ENCODE measurements at places on chromosomes 13 and 19. TPM values are rescaled to one million over a fixed set of nuclear protein-coding genes. Genes with fewer than 3 reads are reported as not detected.
A peak's percentile ranks its signal among the peaks of the same experiment; 100 is the strongest.

GRCh38 chr13:106326751-106327150 lies 208.7 kb downstream of the EFNB2 start:
- H3K27me3 ChIP-seq: no peaks in the 10 kb centered on the region
- no peak overlapping the region for H3K4me3 ChIP-seq
- no peak for DNase-seq
- H3K36me3 ChIP-seq: no peaks in the 10 kb centered on the region

GRCh38 chr19:27821418-27822018 lies 1391.4 kb downstream of the UQCRFS1 start:
- no peaks in the 10 kb centered on the region for H3K36me3 ChIP-seq
- H3K27me3 ChIP-seq: no peaks in the 10 kb centered on the region
- H3K4me1 ChIP-seq: no peaks in the 10 kb centered on the region
- H3K4me3 ChIP-seq: no peak overlapping the region

GRCh38 chr19:33350538-33351309 lies 22.8 kb upstream of the CEBPG start:
- H3K36me3 ChIP-seq: no peaks in the 10 kb centered on the region
- H3K27ac ChIP-seq: no peak overlapping the region
- H3K4me3 ChIP-seq: no peak overlapping the region
- DNase-seq: no peak
- no peaks in the 10 kb centered on the region for H3K4me1 ChIP-seq

- no peaks in the 10 kb centered on the region for H3K36me3 ChIP-seq
- peak within 1 kb of the TSS; percentile 67 for H3K4me3 ChIP-seq
- no peaks in the 10 kb centered on the region for H3K27me3 ChIP-seq
- no peaks in the 10 kb centered on the region for H3K4me1 ChIP-seq
These were observed at the start of gene FBXO17 for GRCh38 chr19:38975214-38975860. TSS of gene FBXO17 (minus strand) at chr19:38975742. CDS start at chr19:38950319, 25,423 bp downstream.

The SMIM17 gene
- polyA plus RNA-seq: not detected

DNA sequence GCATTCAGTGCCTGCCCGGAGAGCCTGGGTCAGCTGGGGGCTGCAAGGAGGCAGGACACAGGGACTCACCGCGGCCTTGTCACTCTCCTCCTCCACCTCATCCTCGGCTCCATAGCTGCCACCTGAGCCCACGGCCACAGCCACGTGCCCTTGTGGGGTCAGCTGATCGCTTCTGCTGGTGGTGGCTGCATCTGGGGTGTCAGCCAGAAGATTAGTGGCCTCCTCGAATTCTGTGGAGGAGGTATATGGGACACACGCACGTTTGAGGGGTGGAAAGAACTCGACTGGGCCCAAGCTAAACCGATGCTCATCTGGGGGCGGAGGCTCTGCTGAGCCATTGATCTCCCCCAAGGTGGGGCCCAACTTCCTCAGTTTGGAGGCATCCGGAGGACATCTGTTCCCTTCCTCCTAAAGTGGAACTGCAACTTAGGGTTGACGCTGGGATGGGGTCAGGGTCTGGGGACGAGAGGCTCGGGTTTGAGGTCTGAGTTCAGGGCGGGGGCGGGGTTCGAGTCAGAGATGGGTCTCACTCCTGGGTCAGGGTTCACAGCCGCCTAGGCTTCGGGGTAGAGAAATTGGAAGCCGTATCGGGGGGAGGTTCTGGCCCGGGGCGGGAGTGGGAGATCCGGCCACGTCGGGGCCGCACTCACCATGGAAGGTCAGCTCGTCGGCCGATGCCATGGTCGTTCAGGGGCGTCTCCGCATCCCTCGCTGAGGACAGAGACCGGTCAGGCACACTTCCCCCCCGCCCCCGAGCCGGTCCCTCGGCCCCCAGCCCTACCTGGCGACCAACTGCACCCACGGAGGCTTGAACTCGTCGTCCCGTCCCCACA lies 493 bp downstream of the YIPF2 start:
- no peaks in the 10 kb centered on the region for H3K4me1 ChIP-seq
- H3K27me3 ChIP-seq: no peaks in the 10 kb centered on the region
- no peak overlapping the region for H3K27ac ChIP-seq
- DNase-seq: no peak
- H3K4me3 ChIP-seq: peak overlapping the region; percentile 95
- peaks cover 15% of the 10 kb centered on the region for H3K36me3 ChIP-seq

- no peak for DNase-seq
- no peaks in the 10 kb centered on the region for H3K36me3 ChIP-seq
- H3K4me3 ChIP-seq: no peak overlapping the region
- H3K27me3 ChIP-seq: no peaks in the 10 kb centered on the region
- H3K27ac ChIP-seq: no peak overlapping the region
- peaks cover 3% of the 10 kb centered on the region for H3K4me1 ChIP-seq
These were observed 402.4 kb downstream of the KCNRG start for GRCh38 chr13:50417597-50417996.

DNA sequence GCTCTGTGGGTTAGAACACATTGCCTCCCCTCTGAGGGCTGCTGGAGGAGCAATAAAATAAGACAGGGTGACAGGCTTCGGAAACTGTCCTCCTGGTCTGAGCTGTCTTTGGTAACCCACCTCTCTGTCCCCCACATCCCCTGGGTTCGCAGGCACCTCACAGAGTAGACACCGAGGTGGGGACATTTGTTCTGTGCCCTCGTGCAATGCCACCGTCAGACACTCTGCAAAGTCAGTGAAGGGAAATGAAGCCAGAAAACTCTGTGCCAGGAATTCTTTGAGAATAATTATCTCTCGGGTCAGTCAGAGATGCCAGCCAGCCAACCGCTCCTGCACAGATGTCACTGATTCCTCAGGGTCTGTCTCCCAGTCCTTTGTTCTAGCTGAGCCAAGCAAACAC lies 493.6 kb downstream of the FOXO1 start:
- no peak overlapping the region for H3K4me3 ChIP-seq
- no peak for DNase-seq
- H3K4me1 ChIP-seq: peaks cover 1% of the 10 kb centered on the region

The SYCN gene
- not detected for polyA plus RNA-seq

DNA sequence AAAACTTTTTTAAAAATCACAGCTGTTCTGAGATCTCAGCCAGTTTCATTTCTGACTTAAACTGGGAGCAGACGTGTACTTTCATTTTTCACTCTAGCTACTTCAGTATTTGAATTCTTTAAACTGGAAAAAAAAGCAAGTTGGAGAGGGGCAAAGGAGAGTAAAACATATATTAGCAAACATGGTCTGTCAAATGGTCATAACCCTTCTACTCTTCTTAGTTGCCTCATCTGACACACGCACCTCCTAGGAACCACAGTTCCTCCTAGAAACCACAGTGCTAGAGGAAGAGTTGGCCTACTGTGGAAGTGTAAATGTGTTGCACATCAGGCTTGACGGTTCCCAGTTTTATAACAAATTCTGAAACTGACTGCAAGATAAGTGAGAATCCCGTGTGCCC lies 47.2 kb downstream of the TM9SF2 start:
- H3K36me3 ChIP-seq: peaks cover 72% of the 10 kb centered on the region
- H3K4me1 ChIP-seq: no peaks in the 10 kb centered on the region
- no peak for DNase-seq
- H3K27ac ChIP-seq: no peak overlapping the region
- H3K27me3 ChIP-seq: no peaks in the 10 kb centered on the region
- no peak overlapping the region for H3K4me3 ChIP-seq

The TRAPPC6A gene
- 144 TPM for polyA plus RNA-seq

The ZSCAN1 gene
- 4.3 TPM for polyA plus RNA-seq

- DNase-seq: no peak
- no peak overlapping the region for H3K27ac ChIP-seq
- H3K4me1 ChIP-seq: peaks cover 2% of the 10 kb centered on the region
- H3K27me3 ChIP-seq: no peaks in the 10 kb centered on the region
These were observed 5.5 kb upstream of the NDUFS7 start for GRCh38 chr19:1377965-1378785.

GRCh38 chr13:113621046-113621445 lies 36.5 kb downstream of the TFDP1 start:
- H3K27me3 ChIP-seq: no peaks in the 10 kb centered on the region
- peaks cover 10% of the 10 kb centered on the region for H3K4me1 ChIP-seq
- peaks cover 21% of the 10 kb centered on the region for H3K36me3 ChIP-seq
- no peak for DNase-seq
- no peak overlapping the region for H3K4me3 ChIP-seq

The GRIN2D gene
- polyA plus RNA-seq: 2.2 TPM

The GARIN5A gene
- polyA plus RNA-seq: 31.5 TPM

- H3K36me3 ChIP-seq: no peaks in the 10 kb centered on the region
- no peaks in the 10 kb centered on the region for H3K27me3 ChIP-seq
- H3K27ac ChIP-seq: no peak overlapping the region
- peaks cover 3% of the 10 kb centered on the region for H3K4me1 ChIP-seq
These were observed 809 bp downstream of the MISP start for GRCh38 chr19:751501-752341.

DNA sequence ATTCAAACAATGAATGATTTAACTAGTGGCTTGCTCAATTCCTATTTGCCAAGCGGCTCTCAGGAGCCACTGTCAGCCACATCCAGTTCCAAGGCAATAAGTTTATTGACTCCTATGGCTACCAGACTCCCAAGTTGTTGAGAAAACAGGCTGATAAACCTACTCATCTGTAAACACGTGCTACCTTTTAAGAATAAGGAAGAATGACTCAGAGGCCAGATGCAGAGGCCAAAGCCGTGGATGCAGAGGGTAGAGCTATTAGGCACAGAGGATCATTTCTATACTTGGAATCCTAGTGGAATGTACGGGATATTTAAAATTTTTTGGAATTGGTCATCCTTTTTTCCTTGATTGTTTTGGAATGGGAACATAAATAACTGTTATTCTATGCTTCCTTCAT lies 1921.1 kb downstream of the OLFM4 start:
- H3K27ac ChIP-seq: no peak overlapping the region
- H3K4me3 ChIP-seq: no peak overlapping the region

DNA sequence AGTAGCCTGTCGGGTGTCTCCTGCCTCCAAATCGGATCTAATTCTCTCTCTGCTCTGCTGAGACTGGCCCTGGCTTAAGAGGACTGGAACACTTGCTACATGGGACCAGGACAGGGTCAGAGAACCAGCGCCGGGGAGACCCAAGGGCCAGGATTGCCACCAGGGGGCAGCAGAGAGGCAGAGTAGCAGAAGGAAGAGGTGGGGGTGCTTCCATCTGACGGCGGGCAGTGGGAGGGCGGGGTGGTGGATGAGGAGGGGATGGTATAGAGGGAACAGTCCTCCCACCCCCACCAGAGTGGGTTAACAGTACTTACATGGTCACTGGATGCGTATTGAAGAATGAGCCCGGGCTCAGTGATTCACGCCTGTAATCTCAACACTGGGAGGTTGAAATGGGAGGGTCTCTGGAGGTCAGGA lies 11.9 kb downstream of the SELENOW start:
- no peak overlapping the region for H3K27ac ChIP-seq
- H3K4me3 ChIP-seq: peak overlapping the region; percentile 22
- H3K36me3 ChIP-seq: peaks cover 4% of the 10 kb centered on the region
- peak; percentile 100 for DNase-seq

GRCh38 chr13:32538143-32538620 lies 413 bp downstream of the N4BP2L2 start:
- H3K27ac ChIP-seq: peak overlapping the region; percentile 85
- H3K27me3 ChIP-seq: no peaks in the 10 kb centered on the region

The FUT3 gene
- polyA plus RNA-seq: 0.15 TPM

- no peaks in the 10 kb centered on the region for H3K27me3 ChIP-seq
- H3K27ac ChIP-seq: no peak overlapping the region
- no peaks in the 10 kb centered on the region for H3K4me1 ChIP-seq
- H3K36me3 ChIP-seq: no peaks in the 10 kb centered on the region
These were observed 114.8 kb downstream of the KATNAL1 start for GRCh38 chr13:30192320-30193093.

- peaks cover 4% of the 10 kb centered on the region for H3K4me1 ChIP-seq
- no peak for DNase-seq
- H3K36me3 ChIP-seq: no peaks in the 10 kb centered on the region
- no peaks in the 10 kb centered on the region for H3K27me3 ChIP-seq
- peak overlapping the region; percentile 85 for H3K4me3 ChIP-seq
These were observed 256.4 kb upstream of the SOX21 start for GRCh38 chr13:94968757-94969086.

The ZNF229 gene
- polyA plus RNA-seq: 0.74 TPM

- H3K36me3 ChIP-seq: peaks cover 45% of the 10 kb centered on the region
- H3K27me3 ChIP-seq: no peaks in the 10 kb centered on the region
- peaks cover 2% of the 10 kb centered on the region for H3K4me1 ChIP-seq
- no peak overlapping the region for H3K4me3 ChIP-seq
- DNase-seq: no peak
These were observed 15.9 kb upstream of the ZNF681 start for GRCh38 chr19:23774524-23774971.

DNA sequence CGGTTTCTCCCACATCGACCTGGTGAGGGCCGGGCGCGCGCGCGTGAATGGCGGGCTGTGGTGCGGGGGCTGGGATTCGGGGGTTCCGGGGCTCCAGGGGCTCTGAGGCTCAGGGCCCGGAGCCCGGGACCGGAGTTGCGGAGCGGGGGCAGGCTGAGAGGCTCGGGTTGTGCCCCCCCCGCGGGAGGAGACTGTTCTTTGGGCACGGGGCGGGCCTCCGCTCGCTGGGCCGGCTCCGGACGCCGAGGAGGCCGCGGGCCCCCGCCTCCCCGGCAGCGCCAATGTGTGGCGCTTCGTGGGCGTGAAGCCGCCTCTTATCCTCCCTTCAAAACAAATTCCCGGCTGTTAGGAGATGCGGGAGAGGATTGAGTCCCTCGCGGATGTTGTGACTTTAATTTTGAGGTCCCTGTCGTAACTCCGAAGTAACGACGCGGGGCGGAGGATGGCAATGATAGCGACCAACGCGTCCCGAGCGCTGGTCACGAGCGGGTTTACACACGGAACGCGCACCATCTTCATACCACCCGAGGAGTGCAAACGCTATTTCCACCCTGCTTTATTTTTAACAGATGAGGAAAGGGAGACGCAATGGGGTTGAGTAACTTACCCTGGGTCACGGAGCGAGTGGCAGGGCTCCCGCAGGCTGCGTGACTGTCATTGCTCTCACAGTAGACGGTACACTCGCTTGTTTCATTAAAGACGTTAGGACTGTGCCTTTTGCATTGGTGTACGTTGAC lies 536 bp downstream of the UBA2 start:
- DNase-seq: no peak
- no peaks in the 10 kb centered on the region for H3K4me1 ChIP-seq
- H3K27me3 ChIP-seq: no peaks in the 10 kb centered on the region
- H3K36me3 ChIP-seq: peaks cover 4% of the 10 kb centered on the region
- peak overlapping the region; percentile 99 for H3K4me3 ChIP-seq

- H3K27me3 ChIP-seq: no peaks in the 10 kb centered on the region
- peaks cover 10% of the 10 kb centered on the region for H3K4me1 ChIP-seq
- no peak for DNase-seq
- H3K27ac ChIP-seq: peak within 1 kb of the TSS; percentile 29
These were observed at the start of gene ZNF358 for GRCh38 chr19:7515645-7516151. TSS of gene ZNF358 (plus strand) at chr19:7516103. CDS start at chr19:7519243, 3,140 bp downstream.

DNA sequence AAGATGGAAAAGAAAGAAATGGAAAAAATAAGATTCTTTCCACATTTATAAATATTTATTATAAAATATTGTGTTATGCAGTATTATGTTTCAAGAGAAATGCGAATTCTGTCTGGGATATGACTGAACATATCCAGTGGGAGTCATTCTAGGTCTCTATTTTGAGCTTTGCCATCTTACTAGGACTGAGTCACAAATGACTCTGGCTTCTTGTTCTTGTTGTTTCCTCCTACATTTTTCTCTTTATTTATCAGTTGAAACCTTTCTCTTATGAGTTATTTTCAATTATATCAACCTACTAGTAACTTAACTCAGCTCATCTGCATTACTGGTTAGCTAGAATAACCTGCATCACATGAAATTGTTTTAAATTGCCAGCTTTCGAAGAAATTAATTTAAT lies 1247.3 kb downstream of the SLITRK1 start:
- no peak overlapping the region for H3K4me3 ChIP-seq
- no peaks in the 10 kb centered on the region for H3K36me3 ChIP-seq
- no peaks in the 10 kb centered on the region for H3K27me3 ChIP-seq
- DNase-seq: no peak

GRCh38 chr13:43388282-43389034 lies 365.1 kb downstream of the DNAJC15 start:
- H3K27me3 ChIP-seq: no peaks in the 10 kb centered on the region
- H3K27ac ChIP-seq: no peak overlapping the region
- H3K4me3 ChIP-seq: no peak overlapping the region
- peaks cover 5% of the 10 kb centered on the region for H3K4me1 ChIP-seq
- DNase-seq: no peak
